ENCODE measurements at places on chromosomes 2 and 18.

DNA sequence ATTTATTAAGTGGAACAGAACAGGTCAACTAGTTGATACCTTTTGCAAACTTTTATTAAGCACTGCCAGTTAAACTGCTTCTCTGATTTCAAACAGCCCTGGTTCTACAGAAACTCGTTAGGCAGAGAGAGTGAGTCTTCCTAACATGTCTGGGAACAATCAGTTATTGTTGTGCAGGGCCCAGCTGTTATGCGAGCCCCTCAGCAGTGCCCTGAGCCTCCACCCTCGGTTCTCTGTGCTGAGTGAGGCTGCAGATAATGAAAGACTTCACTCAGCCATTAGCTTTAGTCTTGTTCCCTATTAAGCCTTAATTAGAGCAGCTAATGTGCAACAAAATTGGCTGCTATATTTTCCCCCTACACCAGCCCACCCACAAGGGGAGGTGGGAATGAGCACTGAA lies 39.6 kb downstream of the KCTD18 start:
- DNase-seq: no peak

GRCh38 chr18:76658627-76659026 lies 163.6 kb upstream of the ZNF516 start:
- no peak for DNase-seq

DNA sequence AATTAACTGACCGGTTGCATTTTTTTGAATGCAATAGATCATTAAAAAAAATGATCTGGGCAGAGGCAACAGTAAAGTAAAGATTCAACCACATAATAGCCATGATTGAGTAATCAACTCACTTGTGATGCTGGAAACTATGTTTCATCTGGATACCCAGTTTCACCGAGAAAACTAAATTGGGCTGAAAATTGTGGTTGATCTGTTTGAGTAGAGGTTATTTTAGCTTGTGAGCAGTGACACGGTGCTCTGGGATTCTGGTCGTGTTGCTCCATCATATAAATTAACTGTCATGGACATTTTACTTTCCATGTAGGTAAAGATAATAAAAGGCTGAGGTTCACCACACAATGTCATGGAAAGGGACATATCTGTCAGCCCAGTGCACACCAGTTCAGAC lies 58.7 kb downstream of the CD226 start:
- DNase-seq: no peak

DNA sequence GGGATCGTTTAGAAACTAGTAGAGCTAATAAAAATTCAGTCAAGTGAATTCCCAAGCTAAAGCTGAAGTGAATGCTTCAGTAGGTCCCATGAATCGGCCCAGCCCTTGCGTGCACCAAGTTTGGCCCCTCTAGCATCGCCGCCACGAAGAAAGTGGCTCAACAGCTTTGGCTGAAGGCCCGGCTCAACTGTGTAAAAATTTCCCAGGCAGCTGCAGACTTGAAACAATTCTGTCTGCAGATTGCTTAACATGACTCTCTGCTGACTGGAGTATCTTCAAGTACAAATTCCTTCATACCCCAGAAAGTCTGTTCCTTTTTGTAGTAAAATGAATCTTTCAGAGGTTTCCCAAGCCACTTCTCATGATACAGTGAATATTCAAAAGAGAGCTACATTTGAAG lies 32.7 kb downstream of the ALMS1 start:
- no peak for DNase-seq

GRCh38 chr2:54541995-54542394 lies 85.9 kb downstream of the SPTBN1 start:
- DNase-seq: no peak

DNA sequence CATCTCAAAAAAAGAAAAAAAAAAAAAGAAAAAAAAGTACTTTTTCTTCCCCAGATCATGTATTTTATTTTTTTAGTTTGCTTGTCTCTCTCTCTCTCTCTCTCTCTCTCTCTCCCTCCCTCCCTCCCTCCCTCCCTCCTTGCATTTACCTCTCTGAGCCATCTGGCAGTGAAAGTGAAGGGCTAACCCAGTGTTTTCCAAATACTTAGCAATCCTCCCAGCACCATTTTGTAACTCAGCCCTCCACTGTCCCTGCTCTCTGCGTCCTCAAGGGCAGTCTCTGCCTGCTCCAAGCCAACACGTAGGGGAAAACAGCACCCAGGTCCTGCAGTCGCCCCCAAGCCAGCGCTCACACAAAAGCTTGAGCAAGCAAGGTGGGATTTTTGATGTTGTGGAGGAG lies 19.6 kb upstream of the TEX44 start:
- DNase-seq: no peak

DNA sequence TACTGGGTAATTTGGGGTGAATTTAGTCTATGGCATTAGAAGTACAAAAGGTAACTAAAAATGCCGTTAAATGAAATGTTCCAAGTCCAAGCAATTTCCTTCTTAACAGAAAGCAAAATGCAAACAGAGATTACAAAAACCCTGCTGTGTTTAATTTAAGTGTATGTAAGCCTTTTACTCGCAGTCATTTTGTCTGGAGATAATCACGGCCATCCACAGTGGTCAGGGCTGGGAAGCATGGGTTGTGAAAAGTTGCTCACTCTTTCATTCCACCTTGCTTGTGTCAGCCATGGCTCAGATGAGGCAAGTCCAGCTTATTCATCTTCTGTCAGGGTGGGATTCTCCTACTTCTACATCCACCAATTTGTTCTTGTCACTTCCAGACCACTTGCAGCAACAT lies 983.6 kb upstream of the ZEB2 start:
- no peak for DNase-seq

- DNase-seq: no peak
Observed at GRCh38 chr2:74011246-74011645, 26.5 kb downstream of the TET3 start.

- DNase-seq: no peak
Observed at GRCh38 chr2:163708265-163708664, 27.5 kb downstream of the FIGN start.

- no peak for DNase-seq
Observed at GRCh38 chr2:124753842-124754241, 728.8 kb downstream of the CNTNAP5 start.

DNA sequence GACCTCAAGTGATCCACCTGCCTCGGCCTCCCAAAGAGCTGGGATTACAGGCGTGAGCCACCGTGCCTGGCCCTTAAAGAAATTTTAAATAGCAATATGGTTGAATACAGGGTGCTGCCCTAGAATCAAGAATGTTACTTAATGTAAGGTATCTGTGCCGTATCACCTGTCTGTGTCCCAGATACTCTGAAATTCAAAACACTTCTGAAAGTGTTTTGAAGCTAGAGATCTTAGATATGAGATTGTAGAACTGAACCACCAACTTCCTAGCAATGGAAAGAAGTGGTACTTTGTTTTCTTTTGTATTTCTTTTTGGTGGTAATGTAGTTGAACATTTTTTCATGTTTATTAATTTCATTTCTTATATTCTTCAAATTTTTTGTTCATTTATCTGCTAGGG lies 13.0 kb downstream of the PTPN4 start:
- no peak for DNase-seq

GRCh38 chr18:66616523-66616983 lies 12.7 kb upstream of the CDH19 start:
- DNase-seq: no peak

DNA sequence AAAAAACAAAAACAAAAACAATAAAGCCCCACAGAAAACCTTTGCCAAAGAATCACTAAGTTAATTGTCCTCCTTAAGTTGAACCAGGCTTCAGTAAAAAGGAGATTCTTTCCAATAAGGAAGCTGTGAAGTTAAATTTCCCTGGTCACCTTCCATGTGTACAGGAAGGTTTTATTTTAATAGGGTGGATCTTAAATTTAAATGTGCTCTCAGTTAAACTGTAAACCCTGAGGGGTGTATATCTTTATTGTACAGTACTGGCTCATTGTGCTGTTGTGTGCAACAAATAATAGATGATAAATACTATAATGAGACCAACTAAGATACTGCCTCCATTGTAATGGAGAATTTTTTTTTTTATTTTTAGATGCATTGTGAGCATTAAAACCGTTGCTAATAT lies 97.1 kb downstream of the NYAP2 start:
- DNase-seq: no peak

DNA sequence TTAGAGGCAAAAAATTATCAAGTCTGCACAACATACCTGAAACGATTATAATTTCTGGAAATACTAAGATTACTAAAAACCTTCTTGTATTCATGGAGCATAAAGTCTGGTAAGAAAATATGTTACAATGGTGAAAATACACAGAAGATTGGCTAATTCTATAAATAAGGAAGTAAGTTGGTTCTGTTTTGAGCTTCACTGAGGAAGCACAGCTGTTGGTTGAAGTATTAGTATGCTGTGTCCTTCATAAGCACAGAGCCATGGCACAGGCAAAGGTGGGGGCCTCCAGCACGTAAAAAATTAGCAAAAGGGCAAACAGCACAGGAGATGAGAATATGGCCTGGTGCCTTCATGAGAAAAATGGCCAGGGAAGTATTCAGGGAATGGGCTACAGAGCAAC lies 40.4 kb upstream of the ANKRD62 start:
- no peak for DNase-seq
